ENCODE measurements at places on chromosomes 11 and 22.

DNA sequence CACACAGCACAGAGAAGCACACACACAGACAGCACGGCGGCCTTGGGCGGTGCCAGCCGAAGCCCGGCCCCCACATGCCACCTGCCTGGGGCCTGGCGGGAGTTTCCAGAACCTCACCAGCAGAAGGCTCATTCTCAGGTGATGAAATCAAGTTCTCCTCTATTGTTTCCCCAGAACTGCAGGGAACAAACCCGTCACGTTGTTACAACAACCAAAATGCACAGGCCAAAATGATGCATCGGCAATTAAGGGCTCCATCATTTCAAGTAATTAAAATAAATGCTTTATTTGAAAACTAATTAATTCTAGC is 30.8 kb downstream of the GNB1L start:
- DNase-seq = no peak

- no peak for DNase-seq
Observed at GRCh38 chr11:1130276-1131032, 27.3 kb upstream of the MUC5AC start.

GRCh38 chr22:47781024-47781423 is 1018.6 kb downstream of the TBC1D22A start:
- no peak for DNase-seq

DNA sequence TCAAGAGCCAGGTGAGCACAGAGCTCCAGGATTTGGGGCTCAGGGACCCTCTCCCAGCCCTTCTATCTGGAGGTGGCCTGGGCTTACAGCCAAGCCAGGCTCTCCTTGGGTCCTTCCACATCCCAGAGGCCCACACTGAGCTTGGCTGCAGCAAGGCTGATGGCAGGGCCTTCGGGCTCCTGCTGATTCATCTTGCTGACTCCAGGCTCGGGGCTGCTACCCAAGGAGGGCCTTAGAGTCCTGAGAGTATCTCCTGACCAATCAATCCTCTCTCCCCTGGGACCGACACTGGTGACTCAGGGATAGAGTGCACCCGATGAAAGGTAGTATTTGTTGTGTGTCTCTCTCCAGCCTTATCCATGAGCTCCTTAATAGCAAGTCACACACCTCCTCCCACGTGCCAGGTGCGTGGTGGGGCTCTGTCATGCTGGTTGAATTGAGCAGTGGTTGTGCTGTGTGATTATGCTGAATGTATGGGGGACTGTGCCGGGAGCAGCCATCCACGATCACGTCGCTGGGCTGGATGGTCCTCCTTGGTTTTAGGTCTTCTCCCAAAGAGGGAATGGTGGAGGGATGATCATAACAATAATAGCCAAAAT is 62.3 kb downstream of the GRIK4 start:
- DNase-seq = no peak

DNA sequence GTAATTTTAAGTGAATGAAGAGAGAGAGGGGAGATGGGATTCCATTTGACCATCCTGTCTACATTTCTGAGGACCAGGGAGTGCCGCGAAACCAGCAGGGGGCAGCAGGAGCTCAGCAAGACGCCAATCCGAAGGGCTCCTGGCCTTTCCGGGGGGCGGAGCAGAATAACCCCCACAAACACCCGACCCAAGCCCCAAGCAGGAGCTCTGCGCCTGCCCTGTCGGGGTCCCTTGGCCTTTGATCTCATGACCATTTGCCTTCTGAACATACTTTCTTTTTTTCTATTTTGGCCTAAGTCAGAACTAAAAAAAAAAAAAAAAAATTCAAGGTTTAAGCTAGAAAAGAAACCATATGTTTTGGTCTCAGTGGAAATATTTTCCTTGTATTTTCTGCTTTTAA is 21.9 kb upstream of the SCN2B start:
- no peak for DNase-seq
